ENCODE measurements at places on chromosomes 2 and 18. TPM values are rescaled to one million over a fixed set of nuclear protein-coding genes. Genes with fewer than 3 reads are reported as not detected.

The ERICH2 gene
- 2.4 TPM for polyA plus RNA-seq

The ST8SIA5 gene
- 1.0 TPM for polyA plus RNA-seq

The LYPD1 gene
- 94.3 TPM for polyA plus RNA-seq

The TCF4 gene
- 77.2 TPM for polyA plus RNA-seq

The TXNL1 gene
- polyA plus RNA-seq, result 118 TPM

The MYO1B gene
- polyA plus RNA-seq, result 108 TPM

The RIOK3 gene
- 98.1 TPM for polyA plus RNA-seq

The COLEC12 gene
- polyA plus RNA-seq, result 23.3 TPM

The CXCR4 gene
- polyA plus RNA-seq, result 45.7 TPM

The CCDC148 gene
- polyA plus RNA-seq, result 11.4 TPM

The PAIP2B gene
- 21.6 TPM for polyA plus RNA-seq

The TCF23 gene
- 0.50 TPM for polyA plus RNA-seq

The CFC1 gene
- not detected for polyA plus RNA-seq

The RNASEH1 gene
- 21.2 TPM for polyA plus RNA-seq

The TTN gene
- 1.2 TPM for polyA plus RNA-seq

The AQP12B gene
- 0.35 TPM for polyA plus RNA-seq

The FAM110C gene
- polyA plus RNA-seq, result 15.4 TPM

The RPL31 gene
- 2,352 TPM for polyA plus RNA-seq

The HOXD13 gene
- 0.20 TPM for polyA plus RNA-seq

The DYNAP gene
- 0.08 TPM for polyA plus RNA-seq

The CD226 gene
- polyA plus RNA-seq, result 3.4 TPM

The IL1RL1 gene
- 0.48 TPM for polyA plus RNA-seq

The PLEK gene
- polyA plus RNA-seq, result 4.7 TPM

The FOXD4L1 gene
- polyA plus RNA-seq, result 0.60 TPM

The SERPINB3 gene
- 0.12 TPM for polyA plus RNA-seq

The REG3A gene
- polyA plus RNA-seq, result not detected

The CD207 gene
- not detected for polyA plus RNA-seq

All from left kidney (tissue), 8 donors.